ENCODE measurements at places on chromosomes 12 and 14.

DNA sequence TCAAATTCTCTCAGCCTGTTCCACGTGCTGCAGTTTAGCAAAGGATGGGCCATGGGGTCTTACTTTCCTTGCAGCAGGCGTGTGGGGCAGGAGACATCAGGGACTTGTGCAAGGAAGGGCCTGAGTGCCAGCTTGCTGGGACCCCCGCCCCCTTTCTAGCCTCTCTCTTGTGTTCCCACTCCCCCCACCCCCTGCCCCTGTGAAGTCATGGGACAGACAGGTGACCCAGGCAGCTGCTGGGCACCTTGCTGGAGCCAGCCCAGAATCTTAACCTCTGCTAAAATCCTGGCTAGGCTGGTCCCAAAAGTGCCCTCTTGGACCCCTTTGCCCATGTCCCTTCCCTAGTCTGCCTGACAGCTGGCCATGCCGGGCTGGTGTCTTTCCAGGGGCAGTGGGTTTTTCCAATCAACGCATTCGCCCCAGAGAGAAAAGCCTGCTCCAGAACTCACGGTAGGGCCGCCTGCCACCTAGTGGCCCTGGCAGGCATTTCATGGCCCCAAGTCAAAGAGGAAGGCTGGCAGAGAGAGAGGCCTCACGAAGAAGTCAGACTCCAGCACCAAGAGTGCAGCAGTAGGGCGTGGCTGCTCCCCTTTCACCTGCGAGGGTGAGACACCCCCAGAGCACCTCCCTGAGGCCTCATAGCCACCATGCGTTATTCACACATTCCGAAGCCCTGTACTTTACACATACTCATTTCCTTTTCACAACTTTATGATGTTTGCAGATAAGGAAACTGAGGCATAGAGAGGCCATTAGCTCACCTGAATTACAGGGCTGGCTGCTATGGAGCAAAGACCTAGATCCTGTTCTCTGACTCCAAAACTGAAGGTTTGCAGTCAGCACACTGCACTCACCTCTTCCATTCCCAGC lies 67.4 kb downstream of the LGMN start:
- peak; percentile 67 for DNase-seq

- no peak for DNase-seq
Measured at GRCh38 chr14:75141062-75141461, 14.2 kb upstream of the NEK9 start.

DNA sequence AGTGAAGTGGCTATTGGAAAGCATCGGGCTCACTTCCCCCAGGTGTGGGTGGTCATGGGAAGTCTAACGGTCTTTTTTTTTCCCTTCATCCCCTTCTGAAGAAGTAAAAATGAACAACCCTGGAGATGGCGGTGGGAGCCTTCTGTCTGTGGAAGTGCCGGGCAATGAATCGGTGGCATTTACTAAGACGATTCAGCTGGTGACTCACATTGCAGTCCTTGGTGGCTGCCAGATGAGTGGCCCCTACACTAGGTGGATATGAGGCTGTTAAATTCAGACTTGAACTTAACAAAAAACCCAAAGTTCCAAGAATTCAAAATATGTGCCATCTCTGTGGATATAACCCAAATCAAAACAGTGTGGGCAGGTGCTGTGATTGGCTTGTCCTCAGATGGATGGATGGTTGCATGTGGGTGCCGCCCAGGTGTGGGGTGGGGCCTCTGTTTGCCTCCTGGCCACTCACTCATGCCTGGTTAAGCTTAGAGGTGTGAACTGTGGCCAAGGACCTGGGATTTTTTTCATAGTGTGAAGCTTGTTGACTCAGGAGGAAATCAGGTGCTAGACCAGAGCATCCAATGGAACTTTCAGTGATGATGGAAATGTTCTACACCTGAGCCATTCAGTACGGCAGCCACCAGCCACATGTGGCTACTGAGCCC lies 176.7 kb upstream of the NOS1 start:
- no peak for DNase-seq

- DNase-seq = no peak
Measured at GRCh38 chr12:66131067-66131688, 628 bp upstream of the LLPH start.

DNA sequence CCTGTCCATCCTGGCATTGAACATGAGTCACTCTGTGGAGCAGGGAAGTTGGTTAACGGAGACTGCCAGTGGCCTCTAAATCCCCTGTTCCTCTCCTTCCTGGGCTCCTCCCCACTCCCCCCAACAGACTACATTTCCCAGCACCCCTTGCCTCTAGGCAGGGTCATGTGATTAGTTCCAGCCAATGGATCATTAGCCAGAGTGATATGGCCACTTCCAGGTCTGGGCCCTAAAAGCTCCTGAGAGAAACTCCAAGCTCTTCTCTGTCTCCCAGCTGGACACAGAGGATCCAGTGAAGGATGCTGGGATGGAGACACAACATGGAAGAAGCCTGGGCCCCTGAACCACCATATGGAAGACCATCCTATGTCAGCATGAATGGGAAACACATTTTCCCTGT lies 54.4 kb upstream of the RFLNA start:
- no peak for DNase-seq

DNA sequence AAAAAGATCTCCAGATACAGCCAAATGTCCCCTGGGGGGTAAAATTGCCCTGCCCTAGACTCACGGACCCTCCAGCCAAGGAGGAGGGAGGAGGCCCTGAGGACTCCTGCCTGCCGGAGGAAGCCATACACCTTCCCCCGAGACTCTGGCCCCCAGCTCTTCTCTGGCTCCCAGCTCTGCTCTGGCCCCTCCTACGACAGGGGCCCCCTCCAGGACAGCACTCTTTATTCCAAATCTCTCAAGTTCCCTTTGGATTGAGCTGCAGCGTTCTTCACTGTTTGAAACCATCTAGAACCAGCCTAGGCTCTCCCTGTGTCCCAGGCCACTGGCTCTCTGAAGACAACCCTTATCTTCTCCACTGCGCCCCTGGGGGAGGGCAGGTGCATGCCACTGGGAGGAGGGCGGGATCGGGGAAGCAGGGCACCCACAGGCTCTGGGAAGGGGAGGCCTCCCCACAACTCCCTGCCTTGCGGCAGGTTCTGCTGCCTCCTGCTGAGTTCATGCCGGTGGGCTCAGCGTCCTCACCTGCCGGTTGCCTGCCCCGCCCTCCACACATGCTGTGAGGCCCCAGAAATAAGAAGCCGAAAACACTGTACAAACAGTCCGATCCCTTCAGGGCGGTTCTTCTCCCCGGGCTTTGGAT lies 112.7 kb downstream of the DICER1 start:
- DNase-seq = no peak

- DNase-seq = no peak
Measured at GRCh38 chr14:64899958-64900357, 14.3 kb upstream of the CHURC1 start.

- DNase-seq = no peak
Measured at GRCh38 chr12:90915353-90915752, 39.6 kb downstream of the CCER1 start.

GRCh38 chr14:101731187-101732080 lies 30.1 kb upstream of the PPP2R5C start:
- peak; percentile 88 for DNase-seq

DNA sequence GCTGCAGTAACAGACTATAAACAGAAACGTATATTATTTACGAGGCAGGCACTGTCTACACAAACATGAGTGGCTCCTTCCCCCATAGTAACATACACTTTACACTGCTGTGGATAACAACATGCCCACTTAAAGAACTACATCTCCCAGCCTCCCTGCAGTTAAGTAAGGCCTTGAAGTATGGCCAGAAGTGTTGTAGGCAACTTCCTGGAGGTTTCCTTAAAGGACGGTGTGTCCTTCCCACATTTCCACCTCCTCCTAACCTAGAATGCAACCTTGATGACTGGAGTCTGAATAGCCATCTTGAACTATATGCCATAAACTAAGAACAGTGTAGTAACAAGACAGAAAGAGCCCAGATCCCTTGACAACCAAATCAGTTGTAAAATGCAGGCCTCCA lies 20.3 kb downstream of the MED13L start:
- DNase-seq = no peak

DNA sequence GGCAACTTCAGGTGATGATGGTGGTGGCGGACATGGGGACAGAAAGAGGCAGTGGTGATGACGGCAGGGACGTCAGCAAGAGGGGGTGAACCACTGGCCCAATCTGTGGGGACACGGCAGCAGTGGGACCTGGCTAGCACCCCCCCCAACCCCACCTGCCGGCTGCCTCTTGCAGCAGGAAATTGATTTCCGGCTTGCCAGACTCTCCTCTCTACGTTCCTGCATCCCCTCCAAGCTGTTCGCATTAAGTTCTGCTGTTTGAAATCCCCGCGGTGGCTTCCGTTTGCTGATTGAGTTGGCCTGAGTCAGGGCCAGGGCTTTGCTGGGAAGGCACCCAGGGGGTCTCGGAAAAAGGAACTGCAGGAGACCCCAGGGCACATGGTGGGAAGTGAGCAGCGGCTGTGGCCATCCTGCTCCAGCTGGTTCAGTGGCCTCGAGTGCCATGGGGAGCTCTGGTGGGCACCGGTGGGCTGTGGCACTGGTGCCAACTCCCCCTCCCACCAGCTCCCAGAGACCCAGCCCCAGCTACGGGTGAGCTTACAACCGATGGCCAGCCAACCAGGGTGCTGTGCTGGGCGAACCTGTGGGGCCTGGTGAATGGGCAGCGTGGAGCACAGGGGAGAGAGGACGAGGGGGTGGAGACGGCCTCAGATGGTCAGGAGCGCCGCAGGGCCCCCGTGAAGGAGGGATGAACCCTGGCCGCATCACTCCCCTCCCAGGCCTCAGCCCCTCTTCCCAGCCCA lies 14.6 kb upstream of the NUDT14 start:
- no peak for DNase-seq

Data from activated CD4-positive, alpha-beta T cell treated with anti-CD3 and anti-CD28 coated beads, Interleukin-2, amount 50 U/mL, for 4 hours (primary cell).